Stimulated activated naive CD8-positive, alpha-beta T cell treated with anti-CD3 and anti-CD28 coated beads, Interleukin-15, Interleukin-2, amounts not matched to agents 100 U/mL and 50 U/mL, for 24 hours (primary cell): ENCODE measurements at places on chromosomes 6 and 20.

- DNase-seq: no peak
These were observed 39.7 kb downstream of the ANKEF1 start for GRCh38 chr20:10074513-10074912.

DNA sequence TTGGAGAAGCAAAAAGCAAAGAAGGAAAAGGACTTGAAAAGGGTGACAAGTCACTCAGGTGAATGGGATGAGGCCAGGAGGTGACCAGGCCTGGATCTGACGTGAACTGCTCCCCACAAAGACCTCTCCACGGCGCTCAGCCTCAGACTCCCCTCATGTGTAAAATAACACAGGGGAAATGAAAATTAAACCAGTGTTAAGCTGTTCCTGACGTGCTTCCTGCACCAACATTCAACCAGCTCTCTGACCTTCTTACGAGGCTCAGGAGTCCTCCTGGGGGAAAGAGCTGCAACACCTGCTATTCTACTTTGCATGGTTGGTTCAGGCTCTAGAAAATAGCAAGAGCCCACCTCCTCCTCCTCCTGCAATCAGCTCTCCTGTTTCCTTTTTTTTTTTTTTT is 256.7 kb downstream of the ATXN1 start:
- DNase-seq: no peak

DNA sequence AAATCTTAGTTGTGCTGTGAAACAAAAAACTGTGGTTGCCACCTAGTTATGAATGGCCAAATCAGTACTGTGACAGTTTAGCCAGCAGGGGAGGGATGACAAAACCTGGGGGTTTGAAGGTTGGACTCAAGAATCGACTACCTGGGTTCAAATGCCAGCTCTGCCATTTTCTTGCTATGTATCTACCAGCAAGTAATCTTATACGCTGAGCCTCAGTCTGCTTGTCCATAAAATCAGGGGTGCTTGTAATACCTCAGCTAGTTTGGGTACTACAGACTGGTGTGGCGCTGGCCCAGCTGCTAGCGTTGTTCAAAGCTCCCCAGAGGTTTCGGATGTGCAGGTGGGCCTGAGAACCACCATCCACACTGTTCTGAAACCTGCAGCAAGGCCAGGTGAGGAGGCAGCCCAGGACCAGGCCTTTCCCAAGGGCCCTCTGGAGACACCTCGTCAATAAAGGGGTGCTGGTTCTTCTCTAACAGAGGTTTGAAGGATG is 40.4 kb downstream of the TRAM2 start:
- DNase-seq: no peak

GRCh38 chr6:40999569-40999968 is 39.5 kb downstream of the UNC5CL start:
- DNase-seq: peak; percentile 13

DNA sequence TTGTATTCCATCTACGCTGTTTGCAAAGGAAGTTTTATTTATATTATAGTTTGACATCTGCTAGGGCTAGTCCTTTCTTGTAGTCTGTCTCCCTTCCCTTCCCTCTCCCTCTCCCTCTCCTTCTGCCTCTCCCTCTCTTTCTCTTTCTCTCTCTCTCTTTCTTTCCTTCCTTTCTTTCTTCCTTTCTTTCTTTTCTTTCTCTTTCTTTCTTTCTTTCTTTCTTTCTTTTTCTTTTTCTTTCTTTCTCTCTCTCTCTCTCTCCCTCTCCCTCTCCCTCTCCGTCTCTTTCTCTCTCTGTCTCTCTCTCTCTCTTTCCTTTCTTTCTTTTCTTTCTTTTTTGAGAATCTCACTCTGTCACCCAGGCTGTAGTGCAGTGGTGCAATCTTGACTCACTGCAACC is 137.8 kb downstream of the CDKAL1 start:
- DNase-seq: no peak

GRCh38 chr6:84615113-84615850 is 149.1 kb downstream of the TBX18 start:
- DNase-seq: no peak

- no peak for DNase-seq
These were observed 40.4 kb downstream of the TAB2 start for GRCh38 chr6:149357726-149358538.

DNA sequence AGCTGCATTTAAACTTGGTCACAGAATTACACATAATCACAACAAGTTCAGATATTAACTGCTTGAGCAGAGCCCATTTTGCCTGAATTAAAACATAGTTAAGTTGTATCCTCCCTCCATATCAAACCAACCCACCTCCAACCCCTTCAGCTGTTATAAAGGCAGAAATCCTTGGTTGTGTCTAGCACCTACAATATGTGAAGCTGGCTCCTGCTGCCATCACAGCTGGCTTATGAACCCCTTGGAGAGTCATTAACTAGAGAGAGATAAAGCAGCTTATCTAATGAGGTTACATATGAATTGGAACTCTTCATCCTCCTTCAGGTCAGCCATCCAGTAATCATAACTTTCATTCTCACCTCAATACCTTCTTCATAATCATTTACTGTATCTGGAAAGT is 101.8 kb downstream of the EPHA7 start:
- DNase-seq: no peak

- DNase-seq: no peak
These were observed 99.1 kb downstream of the ARMC2 start for GRCh38 chr6:108947114-108947854.

GRCh38 chr20:37627060-37627766 is 66.6 kb upstream of the CTNNBL1 start:
- peak; percentile 48 for DNase-seq

DNA sequence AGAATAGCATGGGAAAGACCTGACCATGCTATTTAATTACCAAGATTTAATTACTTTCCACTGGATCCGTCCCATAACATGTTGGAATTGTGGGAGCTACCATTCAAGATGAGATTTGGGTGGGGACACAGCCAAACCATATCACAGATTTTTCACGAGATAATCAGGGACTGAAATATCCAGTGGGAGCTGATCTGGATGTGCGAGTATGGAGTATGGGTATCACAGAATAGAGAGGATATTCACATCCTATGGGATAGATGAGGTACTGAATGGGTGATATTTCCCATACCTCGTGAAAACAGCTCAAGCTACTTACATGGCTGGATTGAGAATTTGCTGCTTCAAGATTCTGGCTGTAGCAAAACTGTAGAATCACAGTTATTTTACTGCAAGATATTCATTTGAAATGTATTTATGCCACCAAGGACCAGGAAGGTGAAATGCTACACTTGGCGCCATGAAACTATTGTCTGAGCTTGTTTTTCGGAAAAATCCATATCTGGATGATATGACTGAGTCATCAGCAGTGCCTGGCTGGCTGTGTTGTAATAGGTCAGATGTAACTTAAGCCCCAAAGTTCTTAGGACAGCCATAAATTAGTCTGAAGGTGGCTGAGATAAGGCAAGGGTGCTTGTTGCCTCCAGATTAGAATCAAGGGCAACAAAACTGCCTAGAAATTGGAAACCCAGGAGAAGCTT is 29.8 kb downstream of the KCNS1 start:
- DNase-seq: no peak

GRCh38 chr6:68282646-68283045 is 352.4 kb upstream of the ADGRB3 start:
- DNase-seq: no peak

GRCh38 chr6:4914420-4915159 is 89.2 kb downstream of the RPP40 start:
- DNase-seq: peak; percentile 29

- no peak for DNase-seq
These were observed 10.3 kb downstream of the MOG start for GRCh38 chr6:29667158-29667557.

- no peak for DNase-seq
These were observed 97.5 kb downstream of the ARMC2 start for GRCh38 chr6:108945681-108946159.

- no peak for DNase-seq
These were observed 5.5 kb downstream of the CDH4 start for GRCh38 chr20:61257611-61258010.

DNA sequence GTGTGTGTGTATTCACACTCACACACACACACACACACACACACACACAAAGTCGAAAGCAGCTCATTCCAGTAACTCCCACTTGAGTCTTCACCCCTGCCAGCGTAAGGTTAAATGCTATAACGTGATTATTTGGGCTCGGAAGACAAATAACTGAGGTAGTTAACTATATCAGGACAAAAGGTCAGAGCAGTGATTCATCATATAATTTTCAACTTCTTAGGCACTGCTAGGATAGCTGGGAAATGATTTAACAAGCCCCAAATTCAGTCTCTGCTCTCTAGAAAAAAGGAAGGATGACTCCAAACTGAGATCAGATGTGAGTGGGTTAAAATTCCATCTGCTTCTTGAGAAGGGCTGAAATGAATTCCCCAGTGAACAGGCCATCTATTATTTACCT is 30.7 kb downstream of the HDGFL1 start:
- no peak for DNase-seq

- peak; percentile 9 for DNase-seq
These were observed 374.1 kb upstream of the MANEA start for GRCh38 chr6:95203153-95203754.

- peak; percentile 39 for DNase-seq
These were observed 68.5 kb downstream of the MRPL14 start for GRCh38 chr6:44058617-44059358.

GRCh38 chr6:16648003-16648402 is 113.3 kb downstream of the ATXN1 start:
- DNase-seq: no peak
